Mesenteric fat pad (tissue), 1 donor: ENCODE measurements at places on chromosomes 1 and 21. TPM values are rescaled to one million over a fixed set of nuclear protein-coding genes. Genes with fewer than 3 reads are reported as not detected.

GRCh38 chr1:204476563-204476962 lies 18.0 kb downstream of the PIK3C2B start:
- DNase-seq, result no peak

GRCh38 chr1:232766241-232766890 lies 38.9 kb upstream of the MAP10 start:
- no peak for DNase-seq

GRCh38 chr1:89516055-89516454 lies 8.6 kb upstream of the LRRC8B start:
- no peak for DNase-seq

GRCh38 chr1:57866998-57867397 lies 443.1 kb upstream of the DAB1 start:
- no peak for DNase-seq

- no peak for DNase-seq
These were observed 46.7 kb downstream of the CAPZB start for GRCh38 chr1:19438516-19439195.

- DNase-seq, result no peak
These were observed 109.8 kb downstream of the DUSP10 start for GRCh38 chr1:221632072-221632471.

CD1D gene
- 5.1 TPM for total RNA-seq

GRCh38 chr1:202982715-202983430 lies 15.8 kb upstream of the CYB5R1 start:
- no peak for DNase-seq

DNA sequence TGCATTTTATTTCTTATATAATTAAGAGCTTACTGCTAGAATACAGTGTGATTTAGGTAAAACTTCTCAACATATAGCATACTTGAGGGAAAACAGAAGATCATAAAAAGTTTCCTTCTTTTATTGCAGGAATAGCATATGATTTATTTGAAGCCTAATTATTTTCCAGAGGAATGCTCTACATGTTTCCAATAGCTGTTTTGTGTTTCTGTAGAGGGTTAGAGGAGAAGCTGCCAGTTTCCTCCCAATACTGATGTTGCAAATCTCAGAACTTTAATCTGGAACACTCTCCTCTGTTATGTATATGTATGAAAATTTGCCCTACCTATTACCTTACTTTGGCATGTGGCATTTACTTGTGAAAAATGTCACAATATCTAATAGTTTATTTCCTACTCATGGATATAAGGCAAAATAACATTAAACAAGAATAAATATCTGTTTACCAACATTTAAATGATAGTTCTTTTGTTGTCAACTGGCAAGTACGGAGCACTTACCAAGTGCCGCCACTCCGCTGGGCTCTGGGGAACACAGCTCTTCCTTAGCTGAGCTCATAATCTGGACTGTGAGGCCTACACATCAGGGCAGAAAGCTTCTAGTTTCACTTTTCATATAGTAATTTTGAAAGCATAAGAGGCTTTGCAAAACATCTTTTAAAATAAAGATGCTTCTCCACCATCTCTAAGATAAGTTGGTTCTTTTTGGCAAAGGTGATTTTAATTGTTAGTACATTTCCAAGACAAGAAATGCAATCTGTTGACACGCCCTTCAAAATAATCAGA lies 239.8 kb upstream of the C1orf105 start:
- no peak for DNase-seq

GRCh38 chr1:115291741-115292140 lies 46.3 kb downstream of the NGF start:
- no peak for DNase-seq

DNA sequence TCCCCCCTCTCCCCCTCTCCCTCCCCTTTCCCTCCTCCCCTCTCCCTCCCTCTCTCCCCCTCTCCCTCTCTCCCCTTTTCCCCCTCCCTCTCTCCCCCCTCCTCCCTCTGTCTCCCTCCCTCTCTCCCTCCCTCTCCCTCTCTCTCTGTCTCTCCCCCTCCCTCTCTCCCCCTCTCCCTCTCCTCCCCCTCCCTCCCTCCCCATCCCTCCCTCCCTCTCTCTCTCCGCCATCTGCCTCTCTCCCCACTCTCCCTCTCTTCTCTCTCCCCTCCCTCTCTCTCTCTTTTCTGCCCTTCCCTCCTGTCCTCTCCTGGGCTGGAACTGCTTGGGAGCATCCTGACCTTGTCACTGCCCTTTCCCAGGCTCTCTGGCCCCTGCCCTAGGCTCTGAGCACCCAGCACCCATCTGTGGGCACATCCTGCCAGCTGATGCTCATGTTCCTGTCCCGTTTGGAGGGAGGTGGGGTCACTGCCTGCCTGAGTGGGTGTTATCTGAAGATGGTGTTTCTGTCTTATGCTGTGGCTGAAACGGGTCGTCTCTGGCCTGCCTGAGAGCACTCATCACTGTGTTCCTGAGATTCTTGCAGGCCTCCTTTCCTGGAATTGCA lies 10.8 kb downstream of the FTCD start:
- DNase-seq, result no peak

DNA sequence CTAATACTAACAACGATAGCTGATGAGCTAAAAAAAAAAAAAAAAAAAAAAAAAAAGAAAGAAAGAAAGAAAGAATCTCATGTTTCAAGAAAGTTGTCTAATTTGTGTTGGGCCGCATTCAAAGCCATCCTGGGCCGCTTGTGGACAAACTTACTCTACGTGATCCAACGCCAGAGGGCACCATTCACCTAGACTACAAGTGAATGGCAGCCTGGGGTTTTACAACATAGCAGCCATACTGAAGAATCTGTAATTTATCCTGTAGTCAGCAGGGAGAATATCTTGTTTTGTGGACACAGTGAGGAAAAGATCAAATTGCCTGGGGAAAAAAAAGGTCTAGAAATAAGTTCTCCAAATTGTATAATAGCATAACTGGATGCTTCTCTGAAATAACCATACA lies 47.0 kb downstream of the CYP2J2 start:
- DNase-seq, result no peak

CENPF gene
- 0.51 TPM for total RNA-seq

- DNase-seq, result no peak
These were observed 204.0 kb upstream of the COA6 start for GRCh38 chr1:234169161-234169849.

S100A3 gene
- 2.2 TPM for total RNA-seq

MNDA gene
- 23.8 TPM for total RNA-seq

DNA sequence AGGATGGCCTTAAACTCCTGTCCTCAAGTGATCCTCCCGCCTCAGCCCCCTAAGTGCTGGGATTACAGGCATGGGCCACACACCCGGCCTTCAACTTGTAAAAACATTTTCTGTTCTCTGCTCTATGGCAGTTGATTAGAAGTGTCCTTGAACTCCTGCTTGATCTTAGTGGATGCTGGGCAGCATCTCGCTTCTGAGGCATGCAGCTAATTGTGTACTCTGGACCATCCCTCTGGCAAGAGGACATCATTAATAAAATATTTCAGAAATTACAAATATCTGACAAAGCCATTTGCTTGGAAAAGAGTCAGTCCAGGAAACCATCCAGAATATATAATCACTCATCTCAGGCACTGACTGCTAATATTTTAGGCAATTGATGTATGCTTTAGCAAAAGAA lies 8.1 kb downstream of the NGF start:
- peak; percentile 16 for DNase-seq

GRCh38 chr1:220741349-220741748 lies 6.8 kb upstream of the MTARC2 start:
- no peak for DNase-seq

DNA sequence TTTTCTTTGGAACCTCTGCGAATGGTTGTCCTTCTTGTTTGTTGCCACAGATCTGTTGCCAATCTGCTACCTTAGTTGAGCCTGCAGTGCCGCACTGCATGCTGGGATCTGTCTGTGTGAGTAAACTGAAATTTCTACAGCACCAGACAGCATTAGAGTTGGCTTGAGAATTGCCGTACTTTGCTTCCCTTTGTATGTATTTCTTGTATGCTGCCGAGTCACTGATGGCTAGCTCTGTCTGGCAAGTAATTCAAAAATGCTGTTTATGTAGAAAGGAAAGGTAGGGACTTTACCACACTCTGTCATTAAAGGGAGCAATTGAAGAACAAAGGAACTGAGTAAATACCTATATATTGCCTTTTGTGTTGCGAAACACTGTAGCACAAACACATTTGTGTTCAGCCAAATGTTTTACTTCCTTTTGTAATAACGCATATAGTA lies 857.4 kb downstream of the USP25 start:
- DNase-seq, result no peak

MX2 gene
- 39.9 TPM for total RNA-seq

DNA sequence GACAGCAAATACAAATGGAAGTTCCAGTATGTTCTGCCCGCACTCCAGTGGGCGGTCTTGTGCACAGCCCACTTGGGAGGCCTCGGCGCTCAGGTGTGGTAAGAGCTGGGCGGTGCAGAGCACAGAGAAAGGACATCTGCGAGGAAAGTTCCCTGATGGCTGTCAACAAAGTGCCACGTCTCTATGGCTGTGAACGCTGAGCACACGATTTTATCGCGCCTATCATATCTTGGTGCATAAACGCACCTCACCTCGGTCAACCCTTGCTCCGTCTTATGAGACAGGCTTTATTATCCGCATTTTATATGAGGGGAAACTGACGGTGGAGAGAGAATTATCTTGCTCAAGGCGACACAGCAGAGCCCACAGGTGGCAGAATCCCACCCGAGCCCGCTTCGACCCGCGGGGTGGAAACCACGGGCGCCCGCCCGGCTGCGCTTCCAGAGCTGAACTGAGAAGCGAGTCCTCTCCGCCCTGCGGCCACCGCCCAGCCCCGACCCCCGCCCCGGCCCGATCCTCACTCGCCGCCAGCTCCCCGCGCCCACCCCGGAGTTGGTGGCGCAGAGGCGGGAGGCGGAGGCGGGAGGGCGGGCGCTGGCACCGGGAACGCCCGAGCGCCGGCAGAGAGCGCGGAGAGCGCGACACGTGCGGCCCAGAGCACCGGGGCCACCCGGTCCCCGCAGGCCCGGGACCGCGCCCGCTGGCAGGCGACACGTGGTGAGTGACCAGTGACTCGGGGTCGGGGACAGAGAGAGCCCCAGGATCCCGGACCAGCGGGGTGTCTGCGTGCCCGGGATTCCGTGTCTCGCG lies at the start of gene IL12RB2:
Gene IL12RB2, plus strand, starts transcription at position 623 of the 810 bp plus-strand sequence. CDS start 12,496 bp downstream, outside the sequence.
- DNase-seq, result no peak

- DNase-seq, result no peak
These were observed 51.4 kb downstream of the ACBD3 start for GRCh38 chr1:226135059-226135651.

DNA sequence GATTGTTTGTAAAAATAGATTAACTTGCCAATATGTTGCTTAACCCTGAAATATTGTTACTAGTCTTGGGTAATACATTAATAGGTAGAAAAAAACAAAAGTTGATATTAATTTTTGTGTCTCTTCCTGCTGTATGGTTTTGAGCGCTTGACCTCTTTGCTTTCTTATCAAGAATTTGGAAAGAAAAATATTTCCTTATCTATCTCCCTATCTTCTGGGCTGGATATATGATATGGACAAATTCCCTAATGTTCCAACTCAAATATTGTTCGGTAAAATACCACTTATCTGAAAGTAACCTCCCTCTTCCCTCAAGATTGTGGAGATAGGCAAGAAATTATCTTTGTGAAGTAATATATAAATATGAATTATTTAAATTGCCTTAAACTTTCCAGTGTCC lies 57.3 kb downstream of the ADGRL4 start:
- no peak for DNase-seq

DNA sequence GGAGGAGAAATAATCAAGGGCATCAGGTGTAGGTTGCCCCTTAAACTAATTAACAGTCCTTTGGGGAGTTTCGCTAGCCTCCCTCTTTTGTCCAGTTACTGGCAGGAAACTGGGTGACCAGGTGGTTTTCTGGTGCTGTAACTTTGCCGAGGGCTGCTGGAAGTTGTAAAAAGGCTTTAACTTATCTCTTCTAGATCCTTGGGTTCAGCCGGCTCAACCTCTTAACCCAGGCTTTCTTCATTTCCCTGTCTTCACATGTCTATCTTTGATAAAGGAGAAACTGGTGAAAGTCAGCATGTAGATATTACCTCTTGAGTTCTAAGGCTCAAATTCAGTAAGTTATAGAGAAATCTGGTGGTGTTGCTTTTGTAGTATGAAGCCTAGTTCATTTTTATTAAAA lies 289.7 kb upstream of the NRIP1 start:
- DNase-seq, result no peak

- DNase-seq, result no peak
These were observed 27.0 kb downstream of the ZZZ3 start for GRCh38 chr1:77655431-77655974.
